NCI-H526 treated with DMSO at 0.1 percent for 48 hours (cell line): ENCODE measurements at places on chromosomes 12 and 14.
A peak's percentile ranks its signal among the peaks of the same experiment; 100 is the strongest.

DNA sequence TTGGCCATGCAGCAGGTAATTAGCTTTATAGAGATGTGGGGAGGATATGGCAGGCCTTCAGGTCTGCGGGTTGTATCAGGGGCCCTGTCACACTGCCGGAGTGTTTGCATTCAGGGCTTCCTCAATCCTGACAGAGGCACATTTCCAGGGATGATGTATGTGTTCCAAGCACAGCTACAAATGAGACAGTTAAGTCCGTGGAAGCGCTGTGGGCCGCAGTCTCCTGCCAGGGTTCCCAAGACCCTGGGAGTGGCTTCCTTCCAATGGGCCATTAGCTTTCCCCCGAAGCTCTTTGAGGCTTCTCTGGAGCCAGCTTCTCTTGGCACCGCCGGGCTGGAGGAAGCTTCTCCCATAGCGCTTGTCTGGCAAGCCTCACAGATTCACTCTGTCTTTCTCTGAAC is 1524.7 kb upstream of the TMEM132C start:
- no peak for DNase-seq

DNA sequence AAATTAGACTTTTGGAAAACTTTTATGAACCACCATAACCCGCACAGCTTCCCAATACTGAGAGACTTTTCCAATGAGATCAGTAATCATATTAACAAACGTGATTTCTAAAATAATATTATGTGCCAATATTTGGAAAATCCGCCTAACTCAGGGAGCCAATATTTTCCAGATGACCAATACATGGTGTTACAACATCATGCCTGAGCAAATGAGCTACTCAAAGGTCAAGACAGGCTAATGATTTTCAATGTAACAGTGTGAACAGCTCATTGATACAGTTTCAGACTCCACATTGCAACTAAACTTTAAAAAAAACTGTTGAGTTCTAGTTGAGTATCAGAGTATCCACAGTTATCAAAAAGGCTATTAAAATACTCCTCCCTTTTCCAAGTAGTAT is 46.8 kb downstream of the RNF34 start:
- no peak for DNase-seq

DNA sequence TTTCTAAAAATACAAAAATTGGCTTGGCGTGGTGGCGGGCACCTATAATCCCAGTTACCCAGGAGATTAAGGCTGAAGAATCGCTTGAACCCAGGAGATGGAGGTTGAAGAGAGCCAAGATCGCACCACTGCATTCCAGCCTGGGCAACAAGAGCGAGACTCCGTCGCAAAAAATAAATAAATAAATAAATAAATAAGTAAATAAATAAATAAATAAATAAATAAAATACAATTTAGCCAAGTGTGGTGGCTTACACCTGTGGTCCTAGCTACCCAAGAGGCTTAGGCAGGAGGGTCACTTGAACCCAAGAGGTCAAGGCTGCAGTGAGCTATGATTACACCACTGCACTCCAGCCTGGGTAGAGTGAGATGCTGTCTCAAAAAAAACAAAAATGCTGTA is 26.5 kb upstream of the SPTSSA start:
- no peak for DNase-seq

DNA sequence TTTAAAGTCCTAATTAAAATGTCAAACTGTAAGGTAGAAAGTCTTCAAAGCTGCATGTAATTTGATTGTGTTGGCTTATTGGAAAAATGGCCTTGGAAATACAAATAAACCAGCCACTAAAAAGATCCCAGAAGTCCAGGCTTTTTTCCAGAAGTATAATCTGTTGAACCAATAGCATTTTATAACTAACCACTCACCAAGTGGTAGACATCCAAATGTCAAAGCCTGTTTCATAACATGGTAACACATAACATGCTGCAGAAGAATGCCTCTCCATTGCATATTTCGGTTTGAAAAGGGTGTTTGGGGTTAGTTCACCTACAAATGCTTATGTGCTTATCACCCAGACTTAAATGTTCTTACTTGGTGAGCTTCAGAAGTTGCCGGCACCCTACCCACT is 183.7 kb upstream of the DIO2 start:
- DNase-seq: no peak

DNA sequence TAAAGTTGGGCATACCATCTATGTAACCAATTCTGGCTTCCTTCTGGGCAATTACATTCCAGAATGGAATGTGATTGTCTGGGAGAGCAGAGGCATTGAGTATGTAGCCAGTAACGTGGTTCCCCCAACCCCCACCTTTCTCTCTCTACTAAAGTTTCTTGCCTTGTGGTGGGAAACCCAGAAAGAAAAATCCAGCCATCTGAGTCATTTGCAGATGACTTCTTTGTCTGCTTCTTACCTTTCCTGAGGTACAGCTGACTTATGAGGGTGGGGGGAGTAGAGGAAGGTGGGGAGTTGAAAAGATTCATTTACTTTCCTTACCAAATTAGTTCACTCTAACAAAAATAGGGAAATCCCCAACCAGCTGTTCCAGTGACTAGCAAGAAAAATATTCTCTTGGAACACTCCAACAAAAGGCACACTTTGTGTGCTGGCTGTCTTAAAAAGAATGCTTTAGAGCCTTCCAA is 112.1 kb upstream of the FRMD6 start:
- no peak for DNase-seq

GRCh38 chr12:120678572-120678971 is 8.4 kb upstream of the MLEC start:
- no peak for DNase-seq

- DNase-seq: peak; percentile 86
These were observed 436.9 kb upstream of the TMEM132C start for GRCh38 chr12:127830065-127830460.

GRCh38 chr12:13223179-13223804 is 26.8 kb downstream of the EMP1 start:
- DNase-seq: peak; percentile 24

- DNase-seq: peak; percentile 27
These were observed 27.9 kb downstream of the IRF2BPL start for GRCh38 chr14:77000340-77001270.

- no peak for DNase-seq
These were observed 68.0 kb downstream of the DIP2B start for GRCh38 chr12:50572760-50573159.

GRCh38 chr12:88142610-88142991 is 494 bp downstream of the TMTC3 start:
- DNase-seq: peak; percentile 44

DNA sequence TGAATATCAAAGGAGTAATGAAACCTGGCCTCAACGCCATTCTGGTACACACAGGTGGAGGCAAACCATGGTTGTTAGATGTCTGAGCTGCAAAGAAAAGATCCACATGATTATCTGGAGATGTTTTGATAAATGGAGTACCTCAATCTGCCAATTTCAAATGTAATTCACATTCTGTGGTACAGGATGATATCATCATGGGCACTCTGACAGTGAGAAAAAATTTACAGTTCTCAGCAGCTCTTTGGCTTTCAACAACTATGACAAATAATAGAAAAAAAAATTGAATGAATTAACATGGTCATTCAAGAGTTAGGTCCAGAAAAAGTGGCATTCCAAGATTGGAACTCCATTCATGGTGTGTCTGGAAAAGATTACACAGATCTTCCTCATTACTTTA is 17.3 kb downstream of the TMED8 start:
- no peak for DNase-seq

DNA sequence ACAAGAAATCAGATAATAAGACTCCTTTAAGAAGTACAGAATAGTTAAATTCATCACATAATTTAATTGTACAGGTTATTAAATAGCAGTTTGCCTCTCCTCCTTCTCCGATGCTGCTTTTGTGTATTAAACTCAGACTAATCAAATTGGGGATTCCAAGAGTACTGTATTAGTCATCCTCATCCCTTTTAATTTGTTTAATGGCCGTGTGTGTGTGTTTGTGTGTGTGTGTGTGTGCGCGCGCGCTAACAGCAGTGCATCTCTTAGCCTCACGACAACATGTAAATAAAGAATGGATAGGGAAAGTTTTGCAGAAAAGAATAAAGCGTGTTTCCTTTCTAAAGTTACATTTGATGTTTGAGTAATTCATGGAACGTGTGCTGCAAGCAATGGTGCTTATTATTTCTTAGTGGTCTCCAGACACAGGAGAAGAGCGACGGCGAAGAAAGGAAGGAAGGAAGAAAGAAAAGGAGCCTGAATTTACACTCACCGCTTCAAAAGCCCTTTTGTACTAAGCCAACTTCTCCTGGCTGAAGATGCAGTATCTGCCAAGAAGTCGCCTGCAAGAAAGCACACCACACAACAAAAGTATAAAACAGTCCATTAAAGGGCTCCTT is 220.3 kb downstream of the ASCL1 start:
- no peak for DNase-seq

DNA sequence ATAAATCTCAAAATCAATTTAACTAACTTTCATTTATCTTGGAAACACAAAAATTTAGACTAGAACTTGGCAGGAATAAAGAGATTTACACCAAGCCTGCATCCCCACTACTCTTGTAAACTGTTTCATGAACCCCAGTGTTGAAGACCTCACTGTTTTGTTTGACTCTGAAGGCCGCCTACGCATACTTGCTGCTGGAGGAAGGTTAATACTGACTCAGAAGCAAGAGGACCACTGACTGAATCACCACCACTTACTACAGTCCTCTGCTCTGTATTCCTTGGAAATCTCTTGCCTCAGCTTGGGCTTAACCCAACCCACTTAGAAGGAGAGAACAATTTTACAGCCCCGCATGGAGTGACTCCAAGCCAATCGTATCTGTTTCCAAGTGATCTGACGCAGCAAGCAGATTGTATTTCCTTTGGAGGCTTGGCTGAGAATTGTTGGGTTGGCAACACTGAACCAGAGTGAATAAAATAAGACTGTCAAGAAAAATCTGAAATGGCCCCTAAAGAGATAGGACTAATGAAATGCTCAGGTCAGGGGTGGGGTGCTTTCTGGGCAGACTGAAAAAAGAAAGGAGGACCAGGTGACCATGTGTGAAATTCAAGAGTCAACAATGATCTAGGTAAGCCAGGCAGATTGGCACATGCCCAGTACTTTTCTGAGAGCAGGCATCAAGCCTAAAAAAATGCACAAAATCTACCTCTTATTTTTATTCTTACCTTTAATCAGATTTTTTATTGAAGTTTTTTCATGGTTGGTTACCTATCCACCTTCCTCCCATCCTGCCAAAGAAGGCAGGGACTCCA is 248.6 kb downstream of the ZFP36L1 start:
- no peak for DNase-seq

- no peak for DNase-seq
These were observed 129.6 kb downstream of the PAPOLA start for GRCh38 chr14:96631621-96632362.

DNA sequence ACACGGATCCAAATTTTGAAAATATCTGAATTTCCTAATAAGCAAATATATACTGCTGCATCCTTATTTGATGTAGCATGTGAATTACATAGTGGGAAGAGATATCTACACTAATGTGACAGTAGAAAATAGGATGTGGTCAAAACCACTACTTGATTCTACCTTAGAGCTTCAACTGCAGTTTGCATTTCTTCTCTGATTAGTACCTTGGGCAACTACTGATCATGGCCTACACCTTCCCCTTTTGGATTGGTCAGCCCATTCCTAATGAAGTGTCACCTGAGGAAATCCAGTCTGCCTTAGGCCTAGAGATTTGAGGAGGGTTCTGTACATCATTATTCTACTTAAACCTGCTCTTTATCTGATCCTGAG is 10.7 kb downstream of the LLPH start:
- no peak for DNase-seq

DNA sequence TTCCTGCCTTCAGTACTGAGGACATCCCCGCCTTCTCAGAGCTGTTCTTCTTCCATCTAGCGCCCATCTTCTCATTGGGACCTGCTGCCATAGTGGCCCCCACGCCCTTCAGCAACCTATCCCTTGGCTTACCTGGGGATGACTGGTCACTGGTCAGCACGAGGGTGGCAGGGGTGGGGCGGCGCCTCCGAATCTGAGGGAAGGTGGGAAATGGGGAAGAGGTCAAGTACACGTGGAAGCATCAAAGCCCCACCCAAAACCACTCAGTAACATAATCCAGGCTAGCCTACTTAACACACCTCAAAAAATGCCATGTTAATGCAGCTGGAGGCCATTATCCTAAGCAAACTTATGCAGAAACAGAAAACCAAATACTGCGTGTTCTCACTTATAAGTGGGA is 4.3 kb downstream of the PPP1R1A start:
- DNase-seq: no peak

- no peak for DNase-seq
These were observed 1.8 kb downstream of the KCNA1 start for GRCh38 chr12:4911316-4911994.

DNA sequence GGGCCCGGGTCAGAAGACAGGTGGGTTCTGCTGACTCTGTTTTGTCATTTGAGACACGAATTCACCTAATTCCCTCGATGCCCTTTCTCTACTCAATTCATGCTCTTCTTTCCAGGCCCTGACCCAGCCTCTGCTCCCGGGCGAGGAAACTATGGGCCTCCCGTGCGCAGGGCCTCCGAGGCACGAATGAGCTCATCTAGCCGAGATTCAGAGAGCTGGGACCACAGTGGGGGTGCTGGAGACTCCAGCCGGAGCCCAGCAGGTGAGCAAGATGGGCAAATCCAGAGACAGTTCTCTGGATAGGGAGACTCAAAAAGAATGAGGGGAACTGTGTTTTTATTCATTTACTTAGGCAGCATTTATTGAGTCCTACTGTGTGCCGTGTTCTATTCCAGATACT is 37.0 kb upstream of the OAS1 start:
- no peak for DNase-seq

- no peak for DNase-seq
These were observed 15.0 kb downstream of the CCDC85C start for GRCh38 chr14:99589031-99589441.

DNA sequence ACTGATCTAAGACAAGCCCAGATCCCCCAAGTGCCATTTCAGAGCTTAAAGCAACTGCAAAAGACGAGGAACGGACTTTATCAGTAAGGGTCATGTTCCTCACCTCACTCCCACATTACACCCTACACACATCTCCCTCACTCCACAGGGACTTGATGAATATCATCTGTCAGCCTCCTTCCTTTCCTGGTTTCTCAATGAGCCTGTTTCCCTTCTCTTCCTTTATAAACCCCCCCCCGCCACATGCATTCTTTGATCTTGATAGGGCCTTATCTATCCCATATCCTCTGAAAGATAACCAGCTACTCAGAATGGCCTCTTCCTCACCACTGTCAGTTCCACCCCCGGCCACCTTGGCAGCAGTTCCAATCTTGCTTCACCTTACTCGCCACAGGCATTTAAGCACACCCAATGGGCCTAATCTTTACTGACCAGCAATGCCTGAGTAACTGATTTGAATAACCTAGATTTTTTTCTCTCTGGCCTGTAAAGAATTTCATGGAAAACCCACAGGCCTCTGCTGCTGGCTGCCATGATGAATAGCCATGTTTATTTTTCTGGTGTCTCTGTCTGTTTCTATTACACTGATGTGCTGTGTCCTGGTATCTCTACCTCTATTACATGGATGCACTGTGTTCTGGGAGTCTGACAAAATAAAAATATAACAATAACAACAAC is 138.7 kb downstream of the PHLDA1 start:
- no peak for DNase-seq

GRCh38 chr12:43992856-43993255 is 157.0 kb downstream of the TMEM117 start:
- no peak for DNase-seq
